AG04450 (cell line): ENCODE measurements at places on chromosomes 6 and 20.

DNA sequence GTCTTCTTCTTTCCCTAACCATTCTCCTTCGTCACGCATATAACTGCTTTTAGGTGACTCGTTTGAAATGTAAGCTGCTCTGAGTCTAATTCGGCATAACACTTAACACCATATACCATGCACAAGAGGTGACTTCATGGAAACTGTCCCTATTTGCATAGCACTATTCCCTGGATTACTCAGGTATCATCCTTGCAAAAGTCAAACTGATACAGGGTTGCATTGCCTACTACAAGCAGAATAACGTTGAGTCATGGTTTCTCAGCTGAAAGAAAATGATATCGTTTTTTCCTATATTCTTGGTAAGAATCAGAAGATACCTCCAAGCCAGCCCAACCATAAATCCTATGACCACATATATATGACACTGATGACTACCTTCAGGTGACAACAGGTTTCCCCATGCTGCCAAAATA lies 227.5 kb downstream of the ATXN1 start:
- no peak for DNase-seq

DNA sequence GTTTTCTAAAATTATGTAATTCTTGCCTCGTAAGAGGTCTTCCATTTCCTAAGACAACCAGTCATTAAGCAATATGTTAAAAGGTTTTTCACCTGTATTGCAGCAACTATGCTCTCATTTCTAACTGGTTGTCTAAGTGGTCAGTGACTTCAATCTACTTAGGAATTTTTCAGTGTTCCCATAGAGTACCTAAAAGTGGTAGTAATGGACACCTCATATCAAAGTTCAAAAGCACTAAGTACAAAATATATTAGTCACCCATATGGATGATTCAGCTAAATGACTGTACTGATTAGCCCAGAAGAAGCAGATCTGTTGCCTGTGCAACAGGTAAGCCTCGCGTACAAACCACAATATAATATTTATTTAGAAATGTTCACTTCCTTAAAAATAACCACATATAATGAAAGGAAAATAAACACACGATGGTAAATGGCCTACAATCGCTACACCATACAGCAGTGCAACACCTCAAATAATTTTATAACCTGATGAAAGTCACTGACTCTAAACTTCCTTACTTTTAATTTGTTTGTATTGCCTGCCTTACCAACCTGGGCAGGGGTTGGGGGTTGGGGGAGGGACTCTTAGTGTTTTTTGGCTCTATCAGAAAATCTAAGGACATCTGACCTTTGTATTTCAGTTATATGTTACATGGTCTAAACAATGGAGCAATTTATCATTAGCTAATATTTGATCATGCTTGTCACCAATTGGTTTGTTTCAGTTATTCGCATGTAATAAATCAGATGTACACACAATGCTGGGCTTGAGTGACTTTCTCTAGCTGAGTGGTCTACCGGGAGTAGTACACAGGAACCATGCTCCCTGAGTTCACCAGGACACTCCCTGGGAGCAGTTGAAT lies 105.9 kb downstream of the HIVEP2 start:
- no peak for DNase-seq

GRCh38 chr20:13681248-13682125 lies 42.8 kb upstream of the TASP1 start:
- DNase-seq = no peak

DNA sequence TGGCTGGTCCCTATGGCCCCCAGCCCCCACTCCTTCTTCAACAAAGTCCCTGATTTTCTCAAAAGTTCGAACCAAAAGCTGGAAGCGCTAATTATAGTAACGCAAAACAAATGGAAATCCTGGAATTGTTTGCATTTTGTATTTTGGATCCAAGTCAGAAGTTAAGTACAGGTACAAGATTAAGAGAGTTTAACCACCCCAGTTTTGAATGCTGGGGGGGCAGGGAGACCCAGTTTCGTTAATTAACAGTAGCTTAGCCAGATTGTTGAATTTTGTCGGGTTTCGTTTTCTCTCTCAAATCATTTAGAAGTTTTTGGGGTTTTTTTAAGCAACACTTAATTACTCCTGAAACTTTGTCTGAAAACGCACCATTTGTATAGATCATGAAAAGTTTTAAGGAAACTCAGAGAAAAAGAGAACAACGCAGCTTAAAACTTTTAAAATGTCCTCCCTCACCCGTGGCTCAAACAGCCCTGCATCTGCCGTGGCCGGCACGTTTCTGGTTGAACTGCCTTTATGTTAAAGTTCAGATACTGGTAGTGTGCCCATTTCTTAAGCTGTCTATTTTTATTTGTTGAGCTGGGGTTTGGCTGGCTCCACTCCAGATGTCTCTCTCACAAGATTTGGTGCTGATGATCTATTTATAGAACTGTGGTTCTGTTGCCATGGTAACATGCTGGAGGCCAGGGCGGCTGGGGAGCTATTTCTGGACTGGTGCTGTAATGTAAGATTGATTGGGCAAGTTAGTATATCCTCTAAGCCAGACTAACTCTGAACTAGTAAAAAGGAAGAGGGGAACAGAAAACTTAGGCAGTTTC lies 55.0 kb downstream of the GNAS start:
- DNase-seq = peak; percentile 98

DNA sequence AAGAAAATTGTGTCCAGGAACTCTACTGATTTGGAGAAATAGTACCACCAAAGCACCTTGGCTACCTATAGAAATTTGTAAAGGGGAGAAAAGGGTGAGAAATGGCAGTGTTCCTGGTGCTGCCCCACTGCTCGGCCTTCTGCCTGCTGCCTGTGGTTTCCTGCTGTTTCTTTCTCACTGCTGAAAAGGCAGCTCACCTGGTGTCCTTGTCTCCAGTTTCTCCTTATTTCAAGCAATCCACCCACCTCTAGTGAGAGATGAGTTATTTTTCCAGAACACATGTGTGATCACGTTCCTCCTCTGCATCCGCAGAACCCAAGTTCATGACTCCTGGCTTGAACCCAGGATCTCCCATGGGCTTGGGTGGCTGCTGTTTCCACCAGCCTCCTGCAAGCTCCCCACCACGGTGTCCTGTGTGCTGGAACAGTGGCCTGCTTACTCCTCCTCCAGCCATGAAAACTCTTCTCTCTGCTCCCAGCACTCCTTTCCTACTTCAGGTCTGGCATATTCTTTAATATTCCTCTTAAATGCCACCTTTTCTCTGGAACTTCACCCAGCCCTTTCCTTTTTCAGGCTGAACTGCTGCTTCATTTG lies 48.9 kb downstream of the ELOVL2 start:
- no peak for DNase-seq
